ENCODE measurements at places on chromosomes 3 and 15.

DNA sequence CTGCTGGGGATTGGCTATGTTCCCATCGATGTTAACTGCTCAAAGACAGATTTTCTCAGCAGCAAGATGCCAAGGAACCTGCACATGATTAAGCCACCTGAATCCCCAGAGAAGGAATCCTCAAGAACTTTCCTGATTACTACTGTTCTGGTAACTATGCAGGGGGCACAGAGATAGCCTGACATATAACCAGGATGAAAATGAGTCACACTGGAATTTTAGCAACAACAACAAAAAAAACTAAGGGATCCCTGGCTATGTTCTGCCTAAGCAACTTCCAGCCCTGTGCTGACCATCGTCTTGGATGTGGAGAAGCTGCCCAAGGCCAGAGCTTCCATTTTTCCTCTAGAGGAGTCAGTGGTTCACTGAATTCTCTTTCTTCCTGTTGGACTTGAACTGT, 13.8 kb downstream of the RIOX2 start:
- DNase-seq: no peak

DNA sequence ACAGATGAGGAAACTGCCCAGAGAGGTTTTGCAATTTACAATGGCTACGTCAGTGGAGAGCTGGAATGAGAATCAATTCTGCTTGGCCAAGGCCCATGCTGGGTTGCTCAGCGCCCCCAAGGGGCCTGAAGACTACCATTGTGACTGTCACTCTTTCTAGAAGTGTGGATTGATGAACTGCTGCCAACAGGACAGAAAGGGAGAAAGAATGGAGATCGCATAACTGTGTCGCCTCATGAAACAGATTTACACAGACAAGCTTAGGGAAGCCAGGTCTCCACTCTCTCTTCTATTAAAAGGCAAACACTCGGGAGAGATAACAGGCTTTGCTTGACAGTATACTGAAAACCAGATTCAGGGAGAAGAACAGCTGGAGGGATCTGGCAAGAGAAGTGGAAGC, 160.0 kb downstream of the STT3B start:
- no peak for DNase-seq

DNA sequence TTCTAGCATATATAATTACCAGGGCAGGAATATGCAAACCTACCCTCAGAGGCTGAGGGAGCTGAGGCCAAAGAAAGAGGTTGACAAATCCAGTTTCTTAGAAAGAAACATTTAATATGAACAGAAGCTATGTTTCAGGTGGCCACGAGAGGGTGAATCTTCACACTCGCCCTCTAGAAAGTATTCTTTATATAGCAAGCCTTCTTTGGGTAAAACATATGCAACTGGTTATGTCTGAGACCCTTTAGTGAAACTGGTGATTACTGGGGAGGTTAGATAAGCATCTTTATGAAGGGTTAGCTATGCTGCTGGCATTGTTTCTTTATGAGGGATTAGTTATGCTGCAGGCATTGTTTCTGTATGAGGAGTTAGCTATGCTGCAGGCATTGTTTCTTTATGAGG, 50.7 kb upstream of the GOLGA6L2 start:
- no peak for DNase-seq

GRCh38 chr3:21691036-21691435, 60.0 kb downstream of the ZNF385D start:
- DNase-seq: no peak

DNA sequence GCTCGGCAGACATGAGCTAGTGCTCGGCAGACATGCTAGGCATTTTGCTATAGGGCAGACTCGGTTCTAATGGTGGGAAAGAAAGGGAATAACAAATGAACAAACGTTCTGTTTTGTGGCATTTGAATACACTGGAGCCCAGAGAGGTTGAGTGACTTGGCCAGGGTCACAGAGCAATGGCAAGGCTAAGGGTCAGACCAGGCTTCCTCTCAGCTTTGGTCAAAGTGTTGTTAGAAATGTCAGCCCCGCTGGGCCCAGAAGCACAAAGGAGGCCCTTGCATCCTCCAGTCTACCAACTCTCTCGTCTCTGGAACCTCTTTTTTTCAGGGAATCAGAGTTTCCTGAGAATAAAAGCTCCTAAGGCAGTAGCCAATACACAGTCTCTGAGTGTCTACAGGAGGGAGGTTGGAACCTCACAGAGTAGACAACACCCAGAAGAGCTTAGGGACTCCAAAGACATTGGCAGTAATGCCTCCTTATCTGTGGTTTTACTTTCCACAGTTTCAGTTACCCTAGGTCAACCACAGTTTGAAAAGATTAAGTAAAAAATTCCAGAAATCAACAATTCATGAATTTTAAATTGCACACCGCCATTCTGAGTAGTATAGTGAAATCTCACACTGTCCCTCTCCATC, 47.3 kb downstream of the SSUH2 start:
- no peak for DNase-seq

- DNase-seq: no peak
These were observed 165.6 kb upstream of the SMAD3 start for GRCh38 chr15:66899555-66900350.
